Activated T-cell treated with anti-CD3 and anti-CD28 coated beads, Interleukin-2, amount 50 U/mL, for 72 hours (primary cell): ENCODE measurements at places on chromosomes 16 and 17. TPM values are rescaled to one million over a fixed set of nuclear protein-coding genes. Genes with fewer than 3 reads are reported as not detected.

GRCh38 chr16:58049232-58050185 lies 24.0 kb downstream of the MMP15 start:
- no peaks in the 10 kb centered on the region for H3K36me3 ChIP-seq
- no peaks in the 10 kb centered on the region for H3K4me1 ChIP-seq
- no peaks in the 10 kb centered on the region for H3K27me3 ChIP-seq
- no peak for DNase-seq
- no peak overlapping the region for H3K27ac ChIP-seq

- H3K4me1 ChIP-seq = no peaks in the 10 kb centered on the region
- H3K36me3 ChIP-seq = no peaks in the 10 kb centered on the region
- H3K27me3 ChIP-seq = no peaks in the 10 kb centered on the region
- no peak overlapping the region for H3K4me3 ChIP-seq
- DNase-seq = no peak
Measured at GRCh38 chr17:82475458-82475857, 16.9 kb downstream of the NARF start.

DNA sequence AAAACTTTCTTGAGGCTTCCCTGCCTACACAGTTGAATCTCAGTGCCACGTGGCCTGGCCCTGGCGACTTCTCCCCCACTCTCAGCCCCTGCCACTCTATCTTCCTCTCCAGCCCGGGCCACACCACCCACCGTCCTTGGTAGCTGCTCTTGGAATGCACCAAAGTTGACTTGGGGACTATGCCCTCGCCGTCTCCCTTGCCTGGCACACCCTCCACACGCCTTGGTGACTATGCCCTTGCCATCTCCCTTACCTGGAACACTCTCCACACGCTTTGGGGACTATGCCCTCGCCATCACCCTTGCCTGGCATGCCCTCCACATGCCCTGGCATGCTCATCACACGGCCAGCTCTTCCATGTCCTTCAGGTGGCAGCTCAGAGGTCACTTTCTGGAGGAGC lies 15.5 kb upstream of the TVP23A start:
- H3K36me3 ChIP-seq = no peaks in the 10 kb centered on the region
- no peak for DNase-seq
- no peak overlapping the region for H3K27ac ChIP-seq
- peaks cover 30% of the 10 kb centered on the region for H3K27me3 ChIP-seq

DNA sequence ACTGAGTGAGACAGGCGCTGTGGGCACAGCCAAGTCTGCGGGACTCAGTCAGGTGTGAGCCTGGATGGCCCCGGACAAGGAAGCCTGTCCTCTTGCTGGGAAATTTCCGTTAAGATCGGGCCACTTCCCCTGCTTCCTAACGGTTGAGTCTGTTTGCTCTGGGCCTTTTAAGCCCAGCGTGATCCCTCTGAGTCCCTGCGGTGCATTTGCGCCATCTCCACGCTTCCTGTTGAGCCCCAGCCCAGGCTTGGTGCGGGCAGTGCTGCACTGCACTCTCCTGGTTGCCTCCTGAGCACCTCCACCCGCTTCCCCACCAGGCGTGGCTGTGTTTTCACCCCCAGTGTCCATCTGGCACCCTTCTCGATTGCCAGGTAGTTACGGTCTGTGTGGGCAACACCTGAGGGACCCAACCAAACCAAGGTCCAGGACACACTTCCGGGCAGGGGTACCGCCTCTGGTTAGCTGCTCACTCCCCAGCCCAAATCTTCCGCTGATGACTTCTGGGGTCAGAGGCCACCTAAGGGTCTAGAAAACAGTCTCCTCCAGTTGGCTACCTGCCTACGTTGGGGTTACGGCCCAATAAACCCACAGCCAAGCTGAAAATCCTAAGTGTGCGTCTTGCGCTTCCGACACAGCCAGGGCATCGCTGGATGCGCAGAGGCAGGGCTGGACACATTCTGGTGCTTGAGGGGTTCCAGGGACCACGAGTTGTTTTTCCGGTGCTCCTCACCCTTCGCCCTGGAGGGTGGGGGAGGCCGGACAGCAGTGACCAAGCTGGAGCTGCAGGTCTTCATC lies 1.4 kb upstream of the SLC25A10 start:
- H3K4me3 ChIP-seq = peak overlapping the region; percentile 83
- peaks cover 46% of the 10 kb centered on the region for H3K4me1 ChIP-seq
- H3K36me3 ChIP-seq = no peaks in the 10 kb centered on the region
- H3K27ac ChIP-seq = peak overlapping the region; percentile 68

GRCh38 chr16:84088695-84089395 lies 27.9 kb downstream of the MBTPS1 start:
- H3K36me3 ChIP-seq = peaks cover 13% of the 10 kb centered on the region
- no peaks in the 10 kb centered on the region for H3K27me3 ChIP-seq
- no peak overlapping the region for H3K27ac ChIP-seq
- DNase-seq = peak; percentile 75

- peaks cover 4% of the 10 kb centered on the region for H3K4me1 ChIP-seq
- no peak overlapping the region for H3K4me3 ChIP-seq
- peak; percentile 60 for DNase-seq
- no peaks in the 10 kb centered on the region for H3K36me3 ChIP-seq
- H3K27ac ChIP-seq = no peak overlapping the region
Measured at GRCh38 chr16:57720142-57720575, 15.4 kb upstream of the KATNB1 start.

GRCh38 chr16:14509675-14510132 lies 120.4 kb downstream of the PARN start:
- no peaks in the 10 kb centered on the region for H3K36me3 ChIP-seq
- H3K27me3 ChIP-seq = no peaks in the 10 kb centered on the region
- peaks cover 9% of the 10 kb centered on the region for H3K4me1 ChIP-seq
- no peak overlapping the region for H3K27ac ChIP-seq
- no peak for DNase-seq

DNA sequence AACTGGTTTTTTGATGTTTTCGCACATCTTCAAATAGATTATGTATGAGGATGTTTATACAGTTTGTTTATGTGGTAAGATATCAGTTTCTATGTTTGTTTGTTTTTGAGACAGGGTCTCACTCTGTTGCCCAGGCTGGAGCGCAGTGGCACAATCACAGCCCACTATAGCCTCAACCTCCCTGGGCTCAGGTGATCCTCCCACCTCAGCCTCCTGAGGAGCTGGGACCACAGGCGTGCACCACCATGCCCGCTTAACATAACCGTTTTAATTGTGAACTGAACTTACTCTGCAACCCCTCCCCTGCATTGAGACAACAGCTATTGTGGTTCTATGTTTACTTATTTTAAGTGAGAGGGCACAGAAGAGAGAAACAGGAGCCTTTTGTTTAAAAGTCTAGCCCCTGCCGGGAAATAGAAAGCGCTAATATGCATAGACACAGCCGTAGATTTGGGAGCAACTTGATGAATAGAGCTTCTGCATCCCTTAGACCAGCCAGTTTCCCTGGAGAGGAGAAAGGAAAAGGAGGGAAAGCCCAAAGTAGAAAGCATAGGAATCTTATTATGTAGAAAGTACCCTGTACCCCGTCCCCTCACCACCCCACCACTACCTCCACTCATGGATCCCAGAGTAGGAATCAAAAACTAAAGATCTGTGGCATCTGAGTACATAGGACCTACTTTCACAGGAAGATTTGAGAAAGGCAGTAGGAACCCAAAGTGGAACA lies 19.6 kb upstream of the APPBP2 start:
- no peaks in the 10 kb centered on the region for H3K4me1 ChIP-seq
- DNase-seq = no peak
- H3K4me3 ChIP-seq = no peak overlapping the region
- no peak overlapping the region for H3K27ac ChIP-seq
- H3K36me3 ChIP-seq = no peaks in the 10 kb centered on the region
- H3K27me3 ChIP-seq = no peaks in the 10 kb centered on the region

DNA sequence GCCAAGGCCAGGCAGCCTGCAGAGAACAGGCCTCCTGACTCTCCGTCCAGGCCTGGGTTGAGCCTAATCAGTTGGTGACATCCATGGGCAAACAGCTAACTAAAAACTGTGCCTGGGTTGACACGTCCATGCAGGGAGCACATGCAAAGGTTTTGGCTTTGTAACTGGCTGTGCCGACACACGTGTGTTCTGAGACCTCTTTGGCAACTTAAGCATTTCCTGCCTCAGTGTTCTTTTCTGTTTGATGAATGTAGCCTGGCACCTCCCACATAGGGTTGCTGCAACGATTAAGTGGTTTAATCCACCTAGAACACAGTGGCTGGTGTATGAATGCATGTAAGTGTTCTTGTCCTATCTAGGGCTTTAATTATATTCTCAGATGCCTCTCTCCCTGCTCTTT lies 3.2 kb downstream of the BCO1 start:
- H3K4me3 ChIP-seq = no peak overlapping the region
- H3K27ac ChIP-seq = no peak overlapping the region

GRCh38 chr17:4142107-4142900 lies 526 bp downstream of the ZZEF1 start:
- H3K27ac ChIP-seq = peak overlapping the region; percentile 86
- H3K27me3 ChIP-seq = no peaks in the 10 kb centered on the region
- DNase-seq = peak; percentile 47
- H3K4me3 ChIP-seq = peak overlapping the region; percentile 97

- peaks cover 28% of the 10 kb centered on the region for H3K36me3 ChIP-seq
- H3K4me3 ChIP-seq = no peak overlapping the region
- peaks cover 66% of the 10 kb centered on the region for H3K4me1 ChIP-seq
- DNase-seq = no peak
- no peak overlapping the region for H3K27ac ChIP-seq
- H3K27me3 ChIP-seq = no peaks in the 10 kb centered on the region
Measured at GRCh38 chr16:27333549-27333948, 19.8 kb downstream of the IL4R start.

GRCh38 chr16:86504315-86505184 lies 5.8 kb upstream of the FOXF1 start:
- H3K4me1 ChIP-seq = peaks cover 29% of the 10 kb centered on the region
- no peaks in the 10 kb centered on the region for H3K36me3 ChIP-seq
- DNase-seq = no peak
- H3K27me3 ChIP-seq = peaks cover 88% of the 10 kb centered on the region
- H3K27ac ChIP-seq = no peak overlapping the region

- no peaks in the 10 kb centered on the region for H3K36me3 ChIP-seq
- no peak overlapping the region for H3K27ac ChIP-seq
- no peaks in the 10 kb centered on the region for H3K4me1 ChIP-seq
- H3K27me3 ChIP-seq = peaks cover 10% of the 10 kb centered on the region
- no peak for DNase-seq
Measured at GRCh38 chr17:10107316-10108165, 90.9 kb downstream of the GAS7 start.

GRCh38 chr16:50593410-50594150 lies 45.4 kb downstream of the NKD1 start:
- H3K36me3 ChIP-seq = no peaks in the 10 kb centered on the region
- H3K4me3 ChIP-seq = no peak overlapping the region
- H3K27me3 ChIP-seq = no peaks in the 10 kb centered on the region
- peaks cover 40% of the 10 kb centered on the region for H3K4me1 ChIP-seq
- no peak overlapping the region for H3K27ac ChIP-seq

DNA sequence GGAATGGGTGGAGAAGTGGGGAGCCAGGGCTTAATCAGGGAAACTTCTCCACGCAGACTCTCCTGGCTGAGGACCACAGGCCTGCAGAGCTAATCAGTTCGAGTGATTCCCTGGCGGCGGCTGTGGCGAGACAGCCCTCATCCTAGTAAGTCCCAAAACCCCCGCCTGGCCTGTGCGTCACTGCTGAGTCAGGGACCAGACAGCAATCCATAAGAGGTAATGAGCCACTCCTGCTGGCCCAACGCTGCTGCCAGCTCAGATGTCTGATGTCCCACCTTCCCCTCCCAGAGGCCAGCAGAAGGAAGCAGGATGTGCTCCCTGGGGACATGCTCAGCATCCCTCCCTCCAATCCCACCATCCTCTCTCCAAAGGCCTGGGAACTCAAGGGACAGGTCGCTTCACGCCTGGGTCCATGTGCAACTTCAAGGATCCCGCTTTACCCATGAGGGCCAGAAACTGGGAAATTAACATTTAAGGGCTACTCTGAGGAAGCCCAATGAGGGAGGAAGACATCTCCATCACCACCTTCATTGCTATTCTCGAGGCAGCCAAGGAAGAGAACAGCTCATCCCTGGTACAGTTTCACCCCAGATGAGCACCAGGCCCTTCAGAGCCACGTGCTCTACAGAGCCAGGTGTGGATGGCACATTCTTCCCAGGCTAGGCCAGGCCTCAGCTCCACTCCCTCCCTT lies 7.9 kb downstream of the ACLY start:
- H3K4me3 ChIP-seq = no peak overlapping the region
- no peak overlapping the region for H3K27ac ChIP-seq
- no peak for DNase-seq

DNA sequence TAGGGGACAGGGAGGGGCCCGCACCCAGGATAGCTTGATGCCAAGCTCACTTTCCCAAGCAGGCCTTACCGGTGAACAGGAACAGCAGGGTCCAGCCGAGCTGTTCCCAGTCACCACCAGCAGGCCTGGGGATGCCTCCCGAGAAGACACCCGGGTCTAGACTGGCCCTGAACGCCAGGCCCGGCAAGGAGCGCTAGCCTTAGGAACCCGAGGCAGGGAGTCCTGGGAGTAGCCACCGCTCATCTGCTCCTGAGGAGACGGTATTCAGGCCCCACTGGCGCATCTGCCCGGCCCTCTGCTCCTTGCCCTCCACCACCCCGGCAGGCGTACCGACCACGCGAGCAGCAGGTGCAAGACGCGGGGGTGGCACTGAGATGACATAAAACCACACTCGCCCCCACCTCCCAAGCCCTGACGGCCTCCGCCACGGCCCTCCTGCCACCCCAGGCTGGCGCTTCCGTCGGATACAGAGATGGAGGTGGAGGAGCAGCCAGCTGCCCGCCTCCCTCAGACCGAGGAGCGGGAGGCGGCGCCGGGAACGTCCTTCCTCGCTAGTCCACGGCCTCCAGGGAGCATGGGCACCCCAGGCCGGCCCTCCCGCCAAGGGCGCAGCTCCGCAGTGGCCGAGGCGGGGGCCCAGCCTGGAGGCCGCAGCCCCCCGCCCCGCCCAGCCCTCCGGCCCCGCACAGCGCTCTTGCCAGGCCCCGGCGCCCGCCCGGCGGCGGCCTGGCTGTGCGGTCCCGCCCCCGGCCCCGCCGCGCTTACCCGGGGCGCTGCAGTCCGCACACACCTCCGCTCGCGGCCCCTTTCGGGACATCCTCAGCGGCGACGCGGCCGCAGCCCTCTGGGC lies 661 bp downstream of the GIT1 start:
- peak; percentile 60 for DNase-seq
- H3K4me3 ChIP-seq = peak overlapping the region; percentile 96
- peak overlapping the region; percentile 55 for H3K27ac ChIP-seq
- no peaks in the 10 kb centered on the region for H3K27me3 ChIP-seq
- peaks cover under 1% of the 10 kb centered on the region for H3K36me3 ChIP-seq

GRCh38 chr16:73350707-73351452 lies 303.0 kb upstream of the ZFHX3 start:
- H3K27ac ChIP-seq = no peak overlapping the region
- DNase-seq = no peak
- no peaks in the 10 kb centered on the region for H3K4me1 ChIP-seq
- no peak overlapping the region for H3K4me3 ChIP-seq
- H3K36me3 ChIP-seq = no peaks in the 10 kb centered on the region
- H3K27me3 ChIP-seq = no peaks in the 10 kb centered on the region

CHMP6 gene
- total RNA-seq = 12.2 TPM

TBC1D3H gene
- total RNA-seq = not detected

RAB26 gene
- 0.82 TPM for total RNA-seq

HOXB7 gene
- 1.6 TPM for total RNA-seq

TBX6 gene
- 4.2 TPM for total RNA-seq

GDE1 gene
- total RNA-seq = 26.3 TPM
